ENCODE measurements at places on chromosomes 3 and 15. TPM values are rescaled to one million over a fixed set of nuclear protein-coding genes. Genes with fewer than 3 reads are reported as not detected.

AMOTL2 gene
- polyA plus RNA-seq = 82.1 TPM

ANKRD34C gene
- polyA plus RNA-seq = 0.14 TPM

SPATA12 gene
- not detected for polyA plus RNA-seq

COL6A6 gene
- polyA plus RNA-seq = 1.8 TPM

PIK3R4 gene
- polyA plus RNA-seq = 48.2 TPM

STRA6 gene
- 30.0 TPM for polyA plus RNA-seq

CPN2 gene
- 0.69 TPM for polyA plus RNA-seq

TLR9 gene
- 0.11 TPM for polyA plus RNA-seq

GRCh38 chr15:96073908-96074307 lies 256.6 kb upstream of the NR2F2 start:
- DNase-seq = no peak

GRCh38 chr15:76669521-76670207 lies 235.5 kb downstream of the SCAPER start:
- no peak for DNase-seq

DNA sequence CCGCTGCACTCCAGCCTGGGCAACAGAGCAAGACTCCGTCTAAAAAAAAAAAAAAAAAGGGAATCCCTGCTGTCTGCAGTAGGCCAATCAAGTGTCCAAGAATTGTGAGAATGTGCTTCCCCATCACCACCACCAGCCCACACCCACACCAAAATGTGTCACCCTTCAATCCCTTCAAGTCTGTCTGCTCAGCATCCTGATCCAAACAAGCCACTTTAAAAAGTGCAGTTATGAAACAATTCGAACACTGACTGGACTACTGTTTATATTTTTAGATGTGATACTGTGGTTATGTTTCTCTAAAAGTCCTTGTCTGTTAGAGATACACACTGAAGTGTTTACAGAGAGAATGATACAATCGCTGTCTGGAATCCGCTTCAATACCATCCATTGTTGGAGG lies 78.1 kb upstream of the CGNL1 start:
- DNase-seq = no peak

DNA sequence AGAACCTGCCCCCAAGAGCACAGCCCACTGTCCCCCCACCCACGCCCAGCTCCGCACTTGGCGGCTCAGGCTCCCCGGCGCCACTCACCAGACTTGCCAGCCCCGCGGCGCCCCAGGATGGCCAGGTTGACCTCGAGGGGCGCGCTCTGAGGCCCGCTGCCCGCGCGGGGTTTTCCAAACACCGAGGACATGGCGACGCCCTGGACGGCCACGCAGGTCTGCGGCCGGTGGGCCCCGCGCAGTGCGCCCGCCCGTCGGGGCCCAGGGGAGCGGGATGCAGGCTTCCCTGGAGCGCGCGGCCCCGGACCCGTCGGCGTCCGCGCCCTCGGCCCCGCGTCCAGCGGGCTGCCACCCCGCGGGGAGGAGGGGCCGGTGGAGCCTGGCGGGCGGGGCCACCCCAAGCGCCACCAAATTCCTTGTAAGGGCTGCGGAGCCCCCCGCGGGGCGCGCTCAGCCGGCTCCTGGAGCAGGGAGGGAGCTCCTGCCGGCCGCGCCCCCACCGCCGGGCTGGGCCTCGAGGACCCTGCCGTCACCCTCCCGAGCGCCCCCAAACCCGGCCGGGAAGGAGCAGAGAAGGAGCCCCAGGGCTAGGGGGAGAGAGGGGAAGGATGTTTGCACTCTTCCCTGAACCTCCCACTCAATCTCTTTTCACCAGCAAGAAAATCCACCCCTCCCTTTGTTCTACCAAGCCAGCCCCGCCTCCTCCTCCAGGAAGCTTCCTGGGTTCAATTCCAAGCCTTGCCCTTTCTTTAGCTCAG lies at the start of gene RASL12:
Gene RASL12, minus strand, starts transcription at position 347 of the 758 bp plus-strand sequence. Its CDS starts 156 bp downstream, at position 191.
- no peak for DNase-seq

- DNase-seq = no peak
These were observed 121.6 kb upstream of the ST8SIA2 start for GRCh38 chr15:92272106-92272505.

DNA sequence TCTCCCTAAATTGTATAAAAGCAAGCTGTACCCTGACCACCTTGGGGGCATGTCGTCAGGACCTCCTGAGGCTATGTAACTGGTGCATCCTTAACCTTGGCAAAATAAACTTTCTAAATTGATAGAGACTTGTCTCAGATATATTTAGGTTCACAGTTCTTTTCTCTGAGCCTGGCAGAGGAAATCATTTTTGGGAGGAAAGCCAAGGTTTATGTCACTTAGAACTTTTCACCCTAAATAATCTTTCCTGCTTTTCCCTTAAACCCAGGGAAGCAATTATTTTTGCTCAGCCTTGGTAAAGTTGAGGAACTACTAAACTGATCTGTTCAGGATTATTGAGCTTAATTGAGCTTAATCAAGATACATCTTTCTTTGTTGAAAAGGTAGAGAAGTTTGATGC lies 608.9 kb downstream of the PDCD6IP start:
- DNase-seq = no peak

DNA sequence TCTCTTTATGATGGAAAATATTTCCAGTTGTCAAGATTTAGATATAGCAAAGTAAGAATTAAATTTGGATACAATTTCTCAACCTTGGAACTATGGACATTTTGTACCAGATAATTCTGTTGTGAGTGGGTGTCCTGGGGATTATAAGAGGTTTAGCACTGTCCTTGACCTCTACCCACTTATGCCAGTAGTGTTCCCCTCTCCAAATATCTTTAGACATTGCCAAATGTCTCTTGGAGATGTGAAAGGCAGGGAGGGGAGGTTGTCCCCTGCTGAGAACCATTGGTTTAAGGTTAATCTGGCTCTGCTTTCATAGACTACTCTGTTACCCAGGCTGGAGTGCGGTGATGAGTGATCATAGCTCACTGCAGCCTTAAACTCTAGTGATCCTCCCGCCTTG lies at the start of gene EBLN2:
Gene EBLN2, plus strand, starts transcription at position 244 of the 400 bp plus-strand sequence. CDS start 423 bp downstream, outside the sequence.
- no peak for DNase-seq

DNA sequence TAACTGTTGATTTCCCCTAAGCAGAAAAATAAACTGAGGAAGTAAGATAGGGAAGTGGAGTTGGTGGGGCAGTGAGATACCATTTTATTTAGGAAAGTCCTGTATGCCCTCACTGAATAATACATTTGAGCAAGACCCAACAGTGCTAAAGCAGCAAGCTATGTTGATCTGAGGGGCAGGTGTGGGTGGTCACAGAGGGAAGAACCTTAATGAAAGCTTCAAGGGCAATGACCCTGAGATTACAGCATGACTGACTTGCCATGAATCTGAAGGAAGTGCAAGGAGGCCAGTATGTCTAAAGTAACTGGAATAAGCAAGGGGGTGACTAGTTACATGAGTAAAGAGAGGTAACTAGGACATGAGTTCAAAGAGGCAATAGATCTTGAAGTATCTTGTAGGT lies 159.5 kb downstream of the CD47 start:
- no peak for DNase-seq

GRCh38 chr15:37112971-37113670 lies 12.8 kb upstream of the MEIS2 start:
- DNase-seq = no peak

DNA sequence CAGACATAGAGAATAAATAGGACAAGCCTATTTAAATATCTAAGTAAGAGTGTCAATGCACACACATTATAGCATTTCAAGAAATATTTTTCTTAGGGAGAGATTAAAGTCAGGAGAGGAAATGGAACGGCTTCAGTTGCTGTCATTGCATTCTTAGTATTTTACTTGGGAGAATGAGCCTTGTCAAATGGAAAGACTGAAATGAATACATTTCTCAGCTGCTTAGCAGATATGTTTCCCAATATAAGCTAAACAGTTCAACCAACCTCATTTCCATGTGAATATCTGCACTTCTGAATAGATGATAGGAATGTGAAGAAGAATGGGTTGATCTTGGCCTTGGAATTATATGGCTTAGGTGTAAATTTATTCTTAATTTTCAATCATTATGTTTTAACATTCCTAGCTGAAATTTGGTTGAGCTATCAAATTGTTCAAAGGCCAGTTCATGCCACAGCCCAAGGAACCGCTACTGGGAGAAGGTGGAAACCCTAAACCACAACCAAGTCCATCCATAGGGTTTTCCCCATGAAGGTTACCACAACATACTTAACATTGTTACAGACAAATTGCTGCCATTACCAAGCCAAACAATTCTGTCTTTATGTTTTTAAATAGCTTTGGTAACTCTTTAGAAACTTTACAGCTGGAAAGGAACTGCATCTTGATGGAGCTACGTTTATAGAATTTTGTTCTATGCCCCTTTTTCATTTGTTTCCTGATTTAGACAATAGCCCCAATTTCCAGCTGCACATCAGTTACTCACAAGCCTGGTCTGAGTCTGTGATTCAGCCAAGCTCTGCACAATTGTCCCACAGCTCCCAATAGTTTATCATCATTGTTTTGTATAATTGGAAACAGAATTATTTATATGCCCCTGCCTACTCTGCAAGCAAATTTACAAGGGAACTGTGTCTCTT lies 459.6 kb downstream of the MECOM start:
- DNase-seq = no peak

DNA sequence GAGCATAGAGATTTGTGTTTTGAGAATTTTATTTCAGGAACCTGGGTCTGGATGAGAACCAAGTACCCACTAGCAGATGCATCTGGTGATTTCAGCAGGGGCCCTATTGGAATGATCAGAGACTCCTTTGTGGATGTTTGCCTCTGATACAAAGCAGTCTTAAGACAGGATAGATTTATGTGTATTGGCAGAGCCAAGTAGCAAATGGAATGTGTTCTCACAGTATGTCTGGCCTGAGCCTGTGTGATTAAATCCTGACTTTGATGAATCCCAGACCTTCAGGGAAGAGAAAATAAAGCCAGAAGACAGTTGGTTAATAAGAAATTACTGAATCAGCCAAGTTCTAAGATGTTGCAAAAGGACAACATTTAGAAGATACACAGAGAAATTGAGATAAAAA lies 755.5 kb upstream of the SEMA6D start:
- DNase-seq = no peak

GRCh38 chr3:168405288-168405687 lies 309.6 kb upstream of the GOLIM4 start:
- DNase-seq = no peak

DNA sequence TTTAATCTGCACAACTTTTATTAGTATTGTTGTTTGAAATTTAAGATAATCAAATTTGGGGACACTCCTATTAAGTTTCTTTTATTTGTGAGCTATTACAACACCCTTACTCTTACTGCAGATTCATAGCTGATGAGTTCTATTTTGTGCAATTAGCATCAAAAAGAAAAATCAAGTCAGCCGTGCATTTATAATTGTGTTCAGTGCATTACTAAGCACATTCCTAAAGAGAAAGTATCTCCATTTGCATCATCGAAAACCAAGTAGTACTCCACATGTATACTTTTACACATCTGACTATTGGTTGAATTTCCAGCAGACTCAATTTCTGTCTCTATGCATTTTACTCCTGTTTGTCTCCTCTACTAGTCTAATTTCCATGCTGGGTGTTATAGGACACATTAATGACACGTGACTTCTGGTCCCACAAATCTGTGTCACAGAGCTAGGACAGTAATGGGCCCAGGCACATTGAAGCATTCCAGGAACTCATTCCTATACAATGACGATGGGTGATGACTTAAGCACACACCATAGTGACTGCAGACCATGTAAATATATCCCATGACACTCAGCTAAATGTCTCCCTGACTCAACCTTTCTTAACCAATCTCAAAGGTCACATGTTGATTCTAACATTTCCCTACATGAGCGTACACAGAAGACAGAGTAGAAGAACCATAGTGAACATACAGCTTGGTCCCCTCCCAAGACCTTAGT lies 477.5 kb downstream of the LPP start:
- no peak for DNase-seq

GRCh38 chr3:16520970-16521881 lies 7.7 kb upstream of the RFTN1 start:
- DNase-seq = no peak

GRCh38 chr3:126620738-126621137 lies 34.2 kb downstream of the TXNRD3 start:
- no peak for DNase-seq

DNA sequence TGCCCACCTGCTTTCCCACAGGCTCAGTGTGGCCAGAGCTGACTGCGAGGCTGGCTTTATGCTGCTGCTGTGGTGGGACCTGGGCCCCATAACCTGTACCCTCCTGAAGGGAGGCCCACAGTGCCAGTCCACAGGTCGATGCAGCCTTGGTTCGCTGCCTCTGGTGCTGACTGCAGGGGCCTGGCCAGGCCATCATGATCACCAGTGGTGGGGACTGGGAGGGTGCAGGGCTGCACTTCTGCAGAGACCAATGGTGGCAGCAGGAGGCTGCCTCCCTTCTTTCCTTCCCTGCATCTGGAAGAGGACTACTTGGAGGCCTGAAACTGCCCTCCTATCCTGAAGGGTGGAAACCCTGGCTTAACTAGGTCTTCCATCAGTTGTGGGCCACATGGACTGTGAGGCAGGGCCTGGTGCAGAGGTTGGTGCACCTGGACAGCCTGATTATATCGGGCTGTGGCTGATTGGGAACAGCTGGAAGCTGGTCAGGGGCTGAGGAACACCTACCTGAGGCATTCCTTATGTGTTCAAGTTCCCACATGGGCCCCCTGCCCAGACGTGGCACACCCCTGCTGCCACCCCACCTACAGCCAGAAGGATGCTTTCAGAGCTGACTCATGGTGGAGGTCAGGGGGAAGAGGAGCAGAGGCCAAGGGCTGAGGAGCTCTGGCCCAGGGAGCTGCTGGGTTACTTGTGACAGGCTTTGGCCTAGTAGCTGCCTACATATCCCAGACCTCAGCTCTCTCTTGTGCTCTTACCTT lies 29.8 kb downstream of the POMGNT2 start:
- no peak for DNase-seq

DNA sequence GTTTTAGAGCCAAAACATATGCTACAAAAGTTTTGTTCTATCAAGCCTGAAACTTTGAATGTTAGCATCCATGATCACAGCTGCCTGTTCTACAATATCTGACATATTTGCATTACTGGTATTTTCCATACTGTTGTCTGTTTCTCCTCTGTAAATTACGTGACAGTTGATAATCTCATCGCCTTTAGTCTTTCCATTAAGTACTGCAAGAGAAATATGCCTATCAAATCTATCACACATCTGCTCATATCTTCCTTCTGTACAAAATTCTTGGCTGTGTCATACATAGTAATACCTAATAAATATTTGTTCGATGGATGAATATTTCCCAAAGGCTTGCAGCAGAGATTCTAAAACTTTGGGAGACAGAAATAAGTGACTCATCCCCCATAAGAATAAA lies 717.3 kb downstream of the OTOL1 start:
- DNase-seq = no peak

DNA sequence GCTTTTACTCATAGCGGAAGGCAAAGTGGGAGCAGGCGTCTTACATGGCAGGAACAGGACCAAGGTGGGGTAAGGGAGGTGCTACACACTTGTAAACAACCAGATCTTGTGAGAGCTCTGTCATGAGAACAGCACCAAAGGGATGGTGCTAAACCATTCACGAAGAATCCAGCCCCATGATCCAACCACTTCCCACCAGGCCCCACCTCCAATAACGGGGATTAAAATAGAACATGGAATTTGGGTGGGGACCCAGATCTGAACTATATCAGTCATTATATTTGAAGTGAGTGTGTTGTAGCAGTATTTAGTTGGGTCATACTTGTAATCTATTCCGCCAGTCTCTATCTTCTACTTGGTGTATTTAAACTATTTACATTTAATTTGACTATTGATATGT lies 190.9 kb downstream of the RPLP1 start:
- DNase-seq = no peak

GRCh38 chr3:59326246-59327024 lies 276.6 kb upstream of the CFAP20DC start:
- DNase-seq = no peak

Measured in right renal cortex interstitium (tissue), 3 donors.